ENCODE measurements at places on chromosomes 3 and 15. TPM values are rescaled to one million over a fixed set of nuclear protein-coding genes. Genes with fewer than 3 reads are reported as not detected.

Gene LRRC31
- 0.17 TPM for polyA plus RNA-seq

Gene PLAAT1
- 1.1 TPM for polyA plus RNA-seq

Gene AADACL2
- polyA plus RNA-seq = not detected

DNA sequence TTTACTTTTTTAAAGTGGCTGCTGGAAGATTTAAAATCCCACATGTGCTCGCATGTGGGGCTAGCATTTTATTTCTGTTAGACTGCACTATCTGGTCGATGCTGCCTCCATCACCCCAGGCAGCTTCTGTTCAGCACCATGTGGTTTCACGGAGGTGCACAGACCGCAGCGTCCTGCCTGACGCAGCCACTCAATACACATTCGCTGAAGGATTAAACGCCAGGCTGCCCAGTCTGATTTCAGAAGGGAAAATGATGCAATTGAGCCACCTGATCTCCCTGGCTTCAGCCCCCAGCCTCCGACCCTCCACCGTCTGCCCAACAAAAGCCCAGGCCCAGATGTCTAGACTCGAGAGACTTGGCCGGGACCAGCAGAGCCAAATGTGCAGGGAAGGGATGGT lies 84.5 kb downstream of the MEGF11 start:
- no peak for DNase-seq

DNA sequence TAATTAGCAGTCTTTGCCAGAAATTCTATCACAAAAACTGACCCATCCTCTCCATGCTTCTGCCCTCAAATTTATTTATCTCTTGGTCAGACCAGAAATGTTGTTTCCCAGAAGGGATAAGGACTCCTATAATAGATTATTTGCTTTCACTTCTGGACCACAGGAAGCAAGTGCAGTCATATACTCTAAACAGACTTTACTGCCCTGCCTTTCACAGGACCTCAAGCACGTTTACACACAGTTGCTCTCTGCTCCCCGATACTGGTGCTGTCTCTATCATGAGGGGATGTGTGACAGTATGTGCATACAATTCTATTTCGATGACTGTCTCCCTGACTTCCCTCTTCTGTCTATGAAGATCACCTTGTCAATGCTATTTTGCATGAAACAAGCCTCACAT lies 205.5 kb upstream of the TGFBR2 start:
- DNase-seq = no peak

DNA sequence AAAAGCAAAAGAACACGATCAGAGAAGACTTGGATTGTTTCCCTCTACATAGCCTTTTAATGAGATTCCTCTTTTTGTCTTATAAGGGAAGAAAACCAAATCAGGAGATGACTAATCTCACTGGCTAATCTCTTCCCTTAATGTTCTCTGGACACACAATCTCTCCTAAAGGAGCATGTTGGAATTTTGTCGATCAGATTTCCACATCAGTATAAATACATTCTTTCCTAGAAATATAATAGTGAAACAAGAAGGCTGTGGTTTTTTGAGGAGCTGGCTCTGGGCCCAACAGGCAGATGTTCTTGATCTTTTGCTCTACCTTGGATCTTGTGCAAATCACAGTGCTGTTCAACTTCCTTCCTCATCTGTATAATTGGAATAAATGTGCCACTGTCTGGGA lies 94.0 kb downstream of the GTPBP8 start:
- no peak for DNase-seq

Gene RPL4
- polyA plus RNA-seq = 3,685 TPM

DNA sequence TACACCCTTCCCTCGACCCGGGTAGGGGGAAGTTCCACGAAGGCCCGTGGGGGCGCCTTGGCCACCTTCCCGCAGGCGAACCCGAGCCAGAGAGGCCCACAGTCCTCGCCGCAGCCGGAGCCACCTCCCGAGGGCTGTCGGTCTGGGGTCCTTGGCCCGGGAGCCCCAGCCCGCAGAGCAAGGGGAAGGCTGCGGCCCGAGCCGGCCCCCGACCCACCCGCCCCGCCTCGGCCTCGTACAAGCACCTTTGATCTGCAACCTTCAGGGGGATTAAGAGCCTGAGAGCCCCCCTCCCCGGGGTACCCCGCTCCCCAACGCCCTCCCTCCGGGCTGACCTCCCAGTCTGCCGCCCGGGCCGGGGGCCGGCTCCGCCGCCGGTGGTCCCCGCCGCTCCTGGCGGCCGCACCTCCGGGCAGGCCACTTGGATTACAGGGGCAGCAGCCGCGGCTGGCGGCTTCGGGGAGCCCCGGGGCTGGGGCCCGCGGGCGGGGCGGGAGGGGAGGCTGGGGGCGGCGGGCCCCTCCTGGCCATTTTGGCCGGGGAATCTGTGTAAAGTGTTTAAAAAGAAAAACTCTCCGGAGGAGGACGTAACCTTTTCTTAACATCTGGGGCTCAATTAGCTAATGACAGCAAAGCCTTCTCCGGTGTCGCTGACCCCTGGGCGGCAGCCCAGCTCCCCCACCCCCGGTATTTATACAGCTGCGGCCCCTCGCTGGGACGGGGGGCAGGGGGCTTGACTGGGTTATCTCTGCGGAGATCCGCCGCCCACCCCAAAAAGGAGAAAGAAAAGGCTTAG lies 40.2 kb downstream of the EPHB3 start:
- DNase-seq = no peak

Gene MRAS
- 31.8 TPM for polyA plus RNA-seq

GRCh38 chr3:107676469-107677309 lies 153.9 kb downstream of the BBX start:
- no peak for DNase-seq

DNA sequence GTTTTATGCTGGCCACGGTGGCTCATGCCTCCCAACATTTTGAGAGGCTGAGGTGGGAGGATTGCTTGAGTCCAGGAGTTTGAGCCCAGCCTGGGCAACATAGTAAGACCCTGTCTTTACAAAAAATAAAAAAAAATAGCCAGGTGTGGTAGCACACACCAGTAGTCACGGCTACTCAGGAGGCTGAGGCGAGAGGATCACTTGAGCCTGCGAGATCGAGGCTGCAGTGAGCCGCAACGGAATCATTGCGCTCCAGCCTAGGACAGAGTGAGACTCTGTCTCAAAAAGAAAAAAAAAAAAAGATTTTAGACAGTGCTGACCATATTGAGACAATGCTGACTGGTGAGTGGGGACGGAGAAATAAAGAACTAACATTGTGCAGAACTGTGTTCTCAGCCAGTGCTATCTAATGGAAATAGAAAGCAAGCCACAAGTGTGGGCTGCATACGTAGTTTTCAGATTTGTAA lies 67.2 kb downstream of the ST6GAL1 start:
- no peak for DNase-seq

DNA sequence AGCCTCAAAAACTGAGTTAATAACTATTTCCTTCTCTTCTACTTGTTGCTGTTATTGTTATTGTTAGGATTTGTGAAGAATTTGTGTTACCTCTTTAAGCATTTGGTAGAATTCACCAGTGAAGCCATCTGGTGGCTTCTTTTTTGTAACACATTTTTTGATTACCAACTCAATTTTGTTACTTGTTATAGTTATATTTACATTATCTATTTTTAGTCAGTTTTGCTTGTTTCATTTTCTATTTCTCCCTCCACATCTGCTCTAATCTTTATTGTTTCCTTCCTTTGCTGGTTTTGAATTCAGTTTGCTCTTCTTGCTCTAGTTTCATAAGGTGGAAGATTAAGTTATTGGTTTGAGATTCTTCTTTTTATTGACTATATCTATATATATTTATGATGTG lies 3.7 kb upstream of the SLC9C1 start:
- DNase-seq = no peak

DNA sequence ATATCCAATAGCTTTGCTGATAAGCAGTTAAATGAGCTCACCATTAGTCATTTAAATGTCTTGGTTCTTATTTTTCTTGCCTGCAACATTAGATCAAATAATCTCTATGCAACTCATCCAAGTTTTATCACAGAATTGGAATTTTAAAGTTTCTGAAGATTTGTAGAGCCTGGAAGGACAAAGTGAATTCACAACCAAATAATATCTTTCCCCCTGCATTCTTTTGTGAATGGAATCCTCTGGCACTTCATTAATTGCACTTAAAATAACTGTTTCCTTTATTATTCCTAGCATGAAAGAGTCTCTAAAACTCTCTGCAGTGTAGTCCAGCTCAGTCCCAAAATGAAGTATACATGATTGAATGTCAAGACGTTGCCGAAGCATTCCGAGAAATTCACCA lies 345.6 kb upstream of the TGFBR2 start:
- DNase-seq = no peak

DNA sequence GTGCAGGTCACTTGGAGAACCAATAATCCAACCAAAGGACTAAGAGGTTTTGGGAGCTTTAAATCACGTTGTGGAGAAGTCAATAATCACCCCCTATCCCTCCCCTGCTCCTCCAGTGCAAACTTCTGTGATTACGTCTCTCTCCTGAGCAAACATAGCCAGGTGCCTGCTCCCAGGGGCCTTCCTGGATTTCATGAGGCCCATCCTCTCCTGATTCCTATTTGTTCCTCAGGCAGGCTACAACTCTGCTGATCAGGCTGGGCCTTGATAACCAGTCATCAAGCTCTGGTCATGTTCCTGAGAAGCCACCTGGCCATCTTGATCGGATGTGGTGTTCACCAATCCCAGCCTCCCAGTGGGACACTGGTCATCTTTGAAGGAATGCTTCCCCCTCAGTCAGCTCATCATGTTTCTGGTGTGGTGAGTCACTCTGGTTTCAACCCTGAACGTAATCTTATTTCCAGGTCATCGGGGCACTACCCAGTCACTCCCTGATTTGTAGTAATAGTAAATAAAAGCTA lies 2.9 kb upstream of the ZNF710 start:
- no peak for DNase-seq

GRCh38 chr15:100686725-100687473 lies 84.5 kb downstream of the ASB7 start:
- no peak for DNase-seq

DNA sequence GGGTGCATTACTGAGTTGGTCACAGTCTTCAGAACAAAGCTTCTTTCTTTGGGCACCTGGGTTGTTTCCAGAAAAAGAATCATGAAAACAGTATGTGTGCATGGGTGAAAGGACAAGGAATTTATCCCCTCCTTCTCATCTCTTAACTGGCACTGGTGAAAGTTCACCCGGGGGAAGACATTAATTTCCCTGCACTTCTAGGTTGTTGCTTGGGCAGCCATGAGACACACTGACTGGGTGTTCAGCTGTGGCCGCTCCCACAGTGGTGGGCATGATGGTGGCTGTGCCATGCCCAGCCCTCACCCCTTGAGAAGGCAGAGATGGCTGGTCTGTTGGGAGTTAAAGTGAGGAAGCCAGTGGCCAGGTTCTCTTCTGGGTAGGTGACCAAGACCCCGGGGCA lies 16.6 kb upstream of the KY start:
- DNase-seq = no peak

Gene ARRDC4
- polyA plus RNA-seq = 25.9 TPM

GRCh38 chr3:141360888-141361598 lies 7.3 kb upstream of the ZBTB38 start:
- peak; percentile 60 for DNase-seq

Gene SETD2
- 62.7 TPM for polyA plus RNA-seq

Gene OR4M2
- not detected for polyA plus RNA-seq

- DNase-seq = no peak
Observed at GRCh38 chr15:55782901-55783300, 39.9 kb upstream of the PRTG start.

GRCh38 chr3:156675830-156676767 lies 1.7 kb downstream of the TIPARP start:
- DNase-seq = no peak

- no peak for DNase-seq
Observed at GRCh38 chr15:27582726-27583410, 516.2 kb downstream of the OCA2 start.

Gene ZNF280D
- 55.0 TPM for polyA plus RNA-seq

DNA sequence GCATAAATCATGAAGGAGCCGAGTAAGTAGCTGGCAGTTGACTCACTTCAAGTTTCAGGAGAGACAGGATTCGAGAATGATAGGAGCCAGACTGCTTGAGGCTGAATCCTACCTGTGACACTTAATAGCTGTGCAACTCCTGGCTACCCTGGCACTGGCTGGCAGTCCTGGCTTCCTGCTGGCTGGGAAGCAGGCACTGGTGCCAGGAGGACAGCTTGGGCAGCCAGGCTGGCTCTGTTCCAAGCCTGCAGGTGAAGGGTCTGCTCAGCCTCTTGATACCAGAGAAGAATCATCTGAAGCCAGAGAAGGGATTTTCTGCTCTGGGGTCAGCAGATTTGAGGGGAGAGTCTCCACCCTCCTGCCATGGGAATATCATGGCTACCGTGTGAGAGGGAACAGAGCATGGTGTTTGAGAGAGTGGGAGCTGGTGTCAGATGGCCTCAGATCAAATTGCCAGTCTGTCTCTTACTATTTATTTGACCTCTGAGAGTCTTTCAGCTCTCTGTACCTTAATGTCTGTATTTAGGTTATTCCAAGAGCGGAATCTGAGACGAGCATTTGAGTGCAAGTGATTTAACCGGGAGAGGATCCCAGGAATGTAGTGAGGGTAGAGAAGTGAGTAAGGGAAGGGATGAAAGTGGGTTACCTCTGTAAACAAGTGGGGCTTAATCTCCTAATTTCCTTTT lies 4.4 kb upstream of the XIRP1 start:
- DNase-seq = no peak

GRCh38 chr15:65041787-65042186 lies 3.4 kb upstream of the SLC51B start:
- no peak for DNase-seq

- DNase-seq = no peak
Observed at GRCh38 chr3:31300456-31301443, 232.0 kb upstream of the STT3B start.

DNA sequence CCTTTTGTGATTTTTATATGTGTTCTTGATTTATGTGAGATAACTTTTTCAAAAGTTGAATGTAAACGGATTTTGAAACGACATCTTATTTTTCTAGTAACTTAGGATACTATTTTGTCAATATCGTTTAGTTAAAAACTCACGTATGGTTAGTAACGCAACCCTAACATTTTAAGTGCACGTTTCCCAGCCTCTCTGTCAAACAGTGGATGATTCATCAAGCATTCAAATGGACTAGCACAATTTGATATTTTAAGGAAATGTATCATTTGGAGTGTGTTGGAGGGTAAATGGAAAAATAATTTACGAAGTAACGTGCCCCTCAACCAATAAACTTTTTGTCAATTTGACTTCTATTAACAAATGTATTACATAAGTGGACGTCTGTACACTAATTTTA lies 23.3 kb downstream of the RTP3 start:
- no peak for DNase-seq

GRCh38 chr3:107928084-107928445 lies 162.8 kb downstream of the CD47 start:
- no peak for DNase-seq

GRCh38 chr3:13072239-13072599 lies 1.0 kb downstream of the IQSEC1 start:
- DNase-seq = no peak

DNA sequence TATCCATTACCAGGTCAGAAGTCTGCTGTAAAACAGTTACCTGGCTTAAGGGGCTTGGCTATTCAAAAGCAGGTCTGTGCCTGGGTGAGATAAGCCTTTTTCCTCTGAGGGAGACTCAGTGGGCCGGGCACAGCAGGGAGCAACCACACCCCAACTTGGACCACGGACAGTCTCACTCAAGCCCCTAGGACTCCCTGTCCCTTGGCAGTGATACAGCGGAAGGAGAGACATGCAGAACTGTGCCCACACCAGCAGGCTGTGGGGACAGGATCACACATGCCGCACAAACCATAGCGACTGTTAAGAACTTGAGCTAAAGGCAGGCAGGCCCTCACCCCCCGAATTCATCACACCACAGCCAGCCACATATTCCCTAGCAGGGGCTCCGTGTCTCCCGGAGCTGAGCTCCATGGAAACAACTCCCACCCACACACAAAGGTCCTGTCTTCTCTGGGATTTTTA lies 2.8 kb upstream of the GP5 start:
- DNase-seq = no peak

- no peak for DNase-seq
Observed at GRCh38 chr15:30885814-30886213, 17.9 kb upstream of the FAN1 start.

GRCh38 chr3:147398813-147399534 lies 7.4 kb downstream of the ZIC4 start:
- DNase-seq = no peak

Measured in left renal pelvis (tissue), 4 donors.